ENCODE measurements at places on chromosomes 7 and 10.

DNA sequence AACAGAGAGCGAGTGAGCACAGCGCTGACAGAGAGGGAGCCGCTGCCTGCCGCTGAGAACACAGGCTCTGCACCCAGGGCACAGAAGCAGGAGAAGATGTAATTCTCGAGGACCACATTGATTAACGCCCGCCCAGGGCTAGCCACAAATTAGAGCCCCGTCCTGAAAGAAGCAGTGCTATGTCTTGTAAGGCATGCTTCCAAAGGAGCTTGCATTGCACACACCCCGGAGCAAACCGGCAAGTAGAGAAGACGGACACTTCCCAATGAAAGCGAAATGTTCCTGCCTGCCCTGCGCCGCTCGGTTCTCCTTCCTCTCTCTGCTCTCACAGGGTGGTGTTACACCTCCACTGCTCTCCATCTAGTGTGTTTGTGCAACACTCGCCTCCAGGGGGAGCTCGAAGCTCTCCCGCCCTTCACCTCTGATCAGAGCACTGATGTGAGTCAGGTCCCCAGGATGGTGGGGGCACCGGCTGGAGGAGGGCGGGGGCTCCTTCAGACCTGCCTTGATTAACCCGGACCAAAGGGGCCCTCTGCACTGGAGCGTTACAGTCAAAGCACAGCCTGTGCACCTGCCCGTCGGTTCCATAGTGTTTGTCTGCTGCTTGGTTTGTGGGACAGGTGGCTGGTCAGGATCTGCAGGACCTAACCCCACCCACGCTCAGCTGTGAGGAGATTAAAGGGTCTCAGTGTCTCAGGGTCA, 316.5 kb downstream of the ADARB2 start:
- H3K27ac ChIP-seq: no peak overlapping the region
- peaks cover 72% of the 10 kb centered on the region for H3K27me3 ChIP-seq
- no peaks in the 10 kb centered on the region for H3K36me3 ChIP-seq
- no peak overlapping the region for H3K4me3 ChIP-seq
- peaks cover 4% of the 10 kb centered on the region for H3K4me1 ChIP-seq
- DNase-seq: no peak

- H3K4me1 ChIP-seq: no peaks in the 10 kb centered on the region
- no peak for DNase-seq
- H3K27me3 ChIP-seq: no peaks in the 10 kb centered on the region
- H3K36me3 ChIP-seq: no peaks in the 10 kb centered on the region
- H3K27ac ChIP-seq: no peak overlapping the region
These were observed 1080.9 kb upstream of the C7orf33 start for GRCh38 chr7:147509541-147510200.

DNA sequence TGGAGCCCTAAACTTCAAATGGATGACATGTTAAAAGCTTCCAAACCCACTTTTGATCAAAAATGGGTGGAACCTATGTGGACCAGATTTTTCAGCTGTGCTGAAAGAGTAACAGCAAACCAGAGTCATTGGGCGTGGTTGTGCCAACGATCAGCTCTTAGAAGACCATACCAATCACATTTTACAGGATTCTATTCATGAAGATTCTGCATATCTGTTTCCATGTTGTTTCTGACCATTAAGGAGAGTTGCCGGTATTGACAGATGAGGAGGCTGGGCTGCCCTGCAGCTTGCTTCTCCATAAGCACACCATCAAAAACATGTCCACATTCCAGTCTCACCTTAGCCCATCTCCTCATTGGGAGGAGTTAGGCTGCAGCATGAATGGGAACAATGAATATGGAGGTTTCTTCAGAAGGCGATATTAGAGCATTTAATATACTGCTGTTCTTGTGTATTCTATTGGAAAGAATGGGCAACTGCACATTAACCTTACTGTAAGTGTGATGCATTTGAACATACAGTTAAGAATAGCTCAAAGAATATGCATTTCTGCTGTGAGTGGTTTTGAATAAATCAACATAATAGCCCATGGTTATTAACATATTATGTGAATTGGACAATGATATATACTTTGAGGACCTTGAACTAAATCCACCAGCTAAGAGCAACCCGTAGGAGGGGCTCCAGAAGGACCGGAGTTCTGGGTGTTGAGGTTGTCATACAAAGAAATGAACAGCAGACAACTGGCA, 116.7 kb downstream of the TCF7L2 start:
- no peak overlapping the region for H3K4me3 ChIP-seq
- DNase-seq: no peak
- H3K27me3 ChIP-seq: no peaks in the 10 kb centered on the region
- H3K36me3 ChIP-seq: no peaks in the 10 kb centered on the region

GRCh38 chr10:62047228-62047892, 145.9 kb downstream of the ARID5B start:
- no peak overlapping the region for H3K4me3 ChIP-seq
- no peaks in the 10 kb centered on the region for H3K27me3 ChIP-seq

- H3K4me1 ChIP-seq: no peaks in the 10 kb centered on the region
- no peaks in the 10 kb centered on the region for H3K36me3 ChIP-seq
- no peak for DNase-seq
- no peak overlapping the region for H3K4me3 ChIP-seq
- H3K27ac ChIP-seq: no peak overlapping the region
These were observed 102.1 kb downstream of the CRPPA start for GRCh38 chr7:16318989-16319915.

- H3K4me3 ChIP-seq: peak overlapping the region; percentile 100
- no peaks in the 10 kb centered on the region for H3K27me3 ChIP-seq
- peak overlapping the region; percentile 92 for H3K27ac ChIP-seq
These were observed 711 bp downstream of the HIP1 start for GRCh38 chr7:75737856-75738603.

GRCh38 chr10:21481407-21481806, 44.1 kb downstream of the SKIDA1 start:
- no peaks in the 10 kb centered on the region for H3K27me3 ChIP-seq
- no peaks in the 10 kb centered on the region for H3K36me3 ChIP-seq
- H3K4me1 ChIP-seq: no peaks in the 10 kb centered on the region
- H3K4me3 ChIP-seq: no peak overlapping the region
- H3K27ac ChIP-seq: no peak overlapping the region

DNA sequence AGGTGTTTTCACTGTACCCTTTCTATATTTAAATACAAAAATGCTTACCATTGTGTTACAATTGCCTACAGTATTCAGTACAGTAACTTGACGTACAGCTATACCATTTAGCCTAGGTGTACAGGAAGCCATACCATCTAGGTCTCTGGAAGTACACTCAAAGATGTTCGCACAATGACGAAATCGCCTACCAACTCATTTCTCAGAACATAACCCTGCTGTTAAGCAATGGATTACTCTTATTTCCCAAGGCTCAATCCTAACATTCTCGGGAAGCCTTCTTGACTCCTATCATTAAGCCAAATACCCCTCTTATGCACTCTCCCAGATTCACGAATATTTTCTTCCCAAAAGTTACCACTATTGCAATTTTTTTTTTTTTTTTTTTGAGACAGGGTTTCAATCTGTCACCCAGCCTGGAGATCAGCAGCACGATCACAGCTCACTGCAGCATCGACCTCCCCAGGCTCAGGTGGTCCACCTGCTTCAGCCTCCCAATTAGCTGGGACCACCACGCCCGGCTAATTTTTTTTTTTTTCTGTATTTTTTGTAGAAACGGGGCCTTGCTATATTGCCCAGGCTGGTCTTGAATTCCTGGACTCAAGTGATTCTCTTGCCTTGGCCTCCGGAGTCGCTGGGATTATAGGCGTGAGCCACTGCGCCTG, 1.5 kb downstream of the CWF19L1 start:
- DNase-seq: no peak
- H3K36me3 ChIP-seq: peaks cover 2% of the 10 kb centered on the region
- peaks cover 33% of the 10 kb centered on the region for H3K4me1 ChIP-seq
- H3K27ac ChIP-seq: no peak overlapping the region
- H3K4me3 ChIP-seq: peak overlapping the region; percentile 96

GRCh38 chr7:51034521-51035264, 252.0 kb upstream of the GRB10 start:
- H3K4me1 ChIP-seq: peaks cover 16% of the 10 kb centered on the region
- no peak for DNase-seq
- no peaks in the 10 kb centered on the region for H3K36me3 ChIP-seq
- no peak overlapping the region for H3K4me3 ChIP-seq
